D721Med (cell line): ENCODE measurements at places on chromosomes 16 and 17.

GRCh38 chr16:66030036-66030435 lies 336.5 kb upstream of the CDH5 start:
- no peak for DNase-seq

GRCh38 chr17:57689254-57689653 lies 55.8 kb downstream of the CCDC182 start:
- no peak for DNase-seq

DNA sequence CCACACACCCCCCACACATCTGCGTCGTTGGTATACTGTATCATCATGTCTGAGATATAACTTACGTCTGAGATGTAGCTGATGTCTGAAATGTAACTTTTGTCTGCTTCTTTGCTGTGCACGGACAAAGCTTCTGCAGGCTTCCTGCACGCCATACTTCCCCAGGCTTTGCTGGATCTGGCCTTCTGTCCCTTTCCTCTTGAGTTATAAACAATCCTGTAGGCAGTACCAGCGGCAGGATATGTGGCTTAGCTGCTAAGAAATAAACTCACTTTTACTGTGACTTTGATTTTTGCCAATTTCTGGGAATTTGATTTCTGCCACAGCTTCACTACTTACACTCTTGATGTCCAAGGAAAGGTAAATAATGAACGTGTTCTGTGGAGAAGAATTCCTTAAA lies 184.4 kb downstream of the RPTOR start:
- no peak for DNase-seq

DNA sequence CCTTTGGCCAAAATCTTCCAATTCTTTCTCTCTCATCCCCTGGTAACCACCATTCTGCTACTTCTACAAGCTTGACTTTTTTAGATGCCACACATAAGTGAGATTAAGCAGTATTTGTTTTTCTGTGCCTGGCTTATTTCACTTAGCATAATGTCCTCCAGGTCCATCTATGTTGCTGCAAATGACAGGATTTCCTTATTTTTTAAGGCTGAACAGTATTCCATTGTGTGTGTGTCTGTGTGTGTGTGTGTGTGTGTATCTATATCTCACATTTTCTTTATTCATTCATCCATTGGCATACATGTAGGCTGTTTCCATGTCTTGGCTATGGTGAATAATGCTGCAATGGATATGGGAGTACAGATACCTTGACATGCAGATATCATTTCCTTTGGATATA lies 6.1 kb downstream of the ACACA start:
- no peak for DNase-seq
